T1000 (cell line): ENCODE measurements at places on chromosomes 16 and 17.

DNA sequence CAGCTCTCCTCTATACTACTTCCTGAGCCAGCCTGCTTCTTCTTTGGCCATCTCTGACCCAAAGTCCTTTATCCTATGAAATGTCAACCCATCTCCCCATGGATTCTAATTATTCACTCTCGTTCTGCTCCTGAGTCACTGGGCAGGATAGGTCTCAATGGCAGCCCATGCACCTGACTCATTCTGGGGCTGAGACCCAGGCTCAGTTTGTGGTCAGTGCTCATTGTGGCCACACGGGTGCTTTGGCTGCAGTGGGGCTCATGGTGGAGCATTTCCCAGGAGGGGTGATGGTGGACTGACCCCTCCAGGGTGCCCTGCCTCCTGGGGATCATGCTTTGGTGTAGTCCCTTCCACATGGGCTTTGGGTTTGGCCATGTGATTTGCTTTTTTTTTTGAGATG, 154.8 kb upstream of the WSCD1 start:
- no peak for DNase-seq

DNA sequence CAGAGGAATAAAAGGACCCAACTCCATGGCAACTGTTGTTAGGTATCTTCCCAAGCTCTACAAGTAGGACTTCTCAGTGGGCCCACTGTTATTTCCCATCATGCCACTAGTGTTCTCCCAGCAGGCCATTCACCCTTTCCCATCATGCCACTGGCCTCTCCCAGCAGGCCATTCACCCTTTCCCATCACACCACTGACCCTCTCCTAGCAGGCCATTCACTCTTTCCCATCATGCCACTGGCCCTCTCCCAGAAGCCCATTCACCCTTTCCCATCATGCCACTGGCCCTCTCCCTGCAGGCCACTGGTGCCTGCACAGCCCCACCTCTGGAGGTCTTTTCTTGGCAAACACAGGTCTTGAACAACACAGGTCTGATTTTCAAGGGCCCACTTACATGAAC, 36.3 kb downstream of the IFT140 start:
- DNase-seq, result no peak

DNA sequence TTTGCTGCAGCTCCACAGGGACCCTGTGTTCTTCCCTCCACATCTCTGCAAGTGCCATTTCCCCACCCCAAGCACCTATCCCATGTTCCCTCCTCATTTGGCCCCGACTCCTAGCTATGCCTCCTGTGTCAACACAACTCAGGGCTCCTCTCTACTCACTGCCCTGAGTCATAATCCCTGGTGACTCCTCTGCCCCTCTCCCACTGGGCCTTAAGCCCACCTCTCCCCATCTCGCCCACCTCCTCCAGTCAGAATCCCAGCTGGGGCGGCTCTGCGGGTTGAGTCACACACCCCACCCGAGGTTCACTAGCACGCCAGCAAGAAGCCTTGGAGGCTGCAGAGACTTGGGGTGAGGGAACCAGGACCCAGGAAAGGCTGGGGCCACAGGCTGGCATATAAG, 346.2 kb downstream of the FOXL1 start:
- peak; percentile 41 for DNase-seq

- no peak for DNase-seq
Measured at GRCh38 chr17:5139458-5139732, 23.6 kb downstream of the USP6 start.

DNA sequence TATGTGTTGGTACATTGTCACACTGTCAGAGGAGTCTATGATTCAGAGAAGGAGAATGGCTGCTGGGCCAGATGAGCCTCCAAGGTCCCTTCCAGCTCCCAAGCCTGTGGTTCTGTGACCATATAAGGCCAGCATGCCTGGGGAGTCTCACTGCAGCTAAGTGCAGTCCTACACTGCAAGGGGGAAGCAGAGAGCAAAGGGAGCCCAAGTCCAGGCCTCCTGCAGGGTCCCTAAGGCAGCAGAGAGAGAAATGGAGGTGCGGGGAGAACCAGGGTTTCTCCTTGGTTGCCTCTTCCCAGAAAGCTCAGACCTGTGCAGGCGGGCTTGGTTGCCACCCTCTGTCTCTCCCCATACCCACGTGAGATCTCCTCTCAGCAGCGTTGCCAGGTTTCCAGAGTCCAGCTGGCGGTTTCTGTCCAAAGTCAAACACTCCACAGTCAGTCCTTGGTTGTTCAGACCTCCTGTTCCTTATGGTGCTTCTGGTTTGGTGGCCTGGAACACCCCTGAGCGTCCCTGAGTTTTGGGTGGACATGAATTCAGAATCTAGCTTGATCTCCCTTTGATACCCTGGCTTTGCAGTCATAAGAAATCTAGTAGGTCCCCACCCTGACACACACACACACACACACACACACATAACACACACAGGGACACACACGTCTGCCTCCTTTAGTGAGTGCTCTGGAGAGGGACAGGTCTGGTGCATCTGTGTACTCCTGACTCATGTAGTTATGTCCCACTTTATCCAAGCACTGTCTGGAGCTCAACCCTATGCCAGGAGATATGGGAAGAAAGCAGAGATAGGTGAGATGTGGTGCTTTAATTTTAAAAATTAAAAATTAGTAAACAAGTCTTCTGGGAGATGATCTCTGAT, 78.8 kb downstream of the GNAO1 start:
- DNase-seq, result no peak

- DNase-seq, result peak; percentile 25
Measured at GRCh38 chr16:21708533-21709115, 44.9 kb downstream of the OTOA start.

- DNase-seq, result no peak
Measured at GRCh38 chr16:83539736-83540490, 267.9 kb upstream of the HSBP1 start.

GRCh38 chr17:83053021-83053681, 26.3 kb upstream of the METRNL start:
- DNase-seq, result peak; percentile 21

GRCh38 chr17:61233991-61234750, 165.5 kb upstream of the TBX2 start:
- no peak for DNase-seq

- no peak for DNase-seq
Measured at GRCh38 chr16:89358030-89359005, 132.0 kb downstream of the ANKRD11 start.

GRCh38 chr17:30954046-30954830, 16.6 kb upstream of the RNF135 start:
- DNase-seq, result no peak

DNA sequence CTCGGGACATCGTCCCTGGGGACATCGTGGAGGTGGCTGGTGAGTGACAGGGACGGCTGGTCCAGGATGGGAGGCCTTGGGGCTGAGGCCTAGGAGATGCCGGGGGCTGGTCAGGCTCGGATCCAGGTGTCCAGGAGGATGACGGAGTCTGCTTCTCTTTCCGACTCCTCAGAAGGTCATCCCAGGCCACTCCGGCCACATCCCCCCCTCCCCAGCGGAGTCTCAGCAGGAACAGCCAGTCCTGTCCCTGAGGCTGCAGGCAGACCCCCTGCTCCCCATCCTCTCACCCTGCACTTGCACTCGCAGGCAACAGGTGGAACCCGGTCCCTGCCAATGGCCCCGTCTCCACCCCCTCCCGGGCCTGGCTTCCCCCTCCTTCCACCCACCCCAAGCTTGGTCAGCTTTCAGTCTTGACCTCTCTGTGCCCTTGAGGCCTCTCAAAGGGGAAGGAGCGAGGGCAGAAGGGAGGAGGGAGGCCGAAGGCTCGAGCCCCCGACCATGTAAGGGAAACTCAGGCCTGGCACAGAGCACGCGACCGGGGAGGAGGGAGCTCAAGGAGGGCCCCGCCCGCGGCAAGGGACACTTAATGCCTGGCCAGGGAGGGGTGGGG, 4.4 kb downstream of the ATP2A1 start:
- no peak for DNase-seq

DNA sequence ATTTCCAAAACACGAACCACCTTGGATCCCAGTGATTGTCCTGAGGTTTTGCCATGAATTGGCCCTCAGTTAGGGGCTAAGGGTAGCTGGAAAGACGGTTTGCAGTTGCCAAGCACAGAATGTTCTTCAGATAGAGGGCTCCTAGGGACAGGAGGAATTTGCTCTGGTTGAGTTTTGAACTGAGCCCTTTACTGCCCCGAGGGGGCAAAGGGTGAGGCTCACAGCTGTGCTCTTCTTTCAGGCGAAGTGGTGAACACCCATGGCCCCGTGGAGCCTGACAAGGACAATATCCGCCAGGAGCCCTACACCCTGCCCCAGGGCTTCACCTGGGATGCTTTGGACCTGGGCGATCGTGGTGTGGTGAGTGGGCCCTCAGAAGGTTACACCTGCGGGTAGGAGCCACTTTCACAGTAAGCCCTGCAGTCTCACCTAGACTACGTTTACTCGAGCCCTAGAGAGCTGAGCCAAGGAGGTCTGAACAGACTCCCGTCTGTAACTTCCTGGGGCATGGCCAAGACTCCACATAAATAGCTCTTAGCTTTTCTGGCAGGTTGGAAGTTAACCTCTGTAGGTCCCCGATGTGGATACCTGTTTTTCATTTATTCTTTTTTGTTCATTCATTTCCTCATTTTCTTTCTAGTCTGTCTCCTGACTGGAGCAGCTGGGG, 32.5 kb downstream of the NMT1 start:
- no peak for DNase-seq

DNA sequence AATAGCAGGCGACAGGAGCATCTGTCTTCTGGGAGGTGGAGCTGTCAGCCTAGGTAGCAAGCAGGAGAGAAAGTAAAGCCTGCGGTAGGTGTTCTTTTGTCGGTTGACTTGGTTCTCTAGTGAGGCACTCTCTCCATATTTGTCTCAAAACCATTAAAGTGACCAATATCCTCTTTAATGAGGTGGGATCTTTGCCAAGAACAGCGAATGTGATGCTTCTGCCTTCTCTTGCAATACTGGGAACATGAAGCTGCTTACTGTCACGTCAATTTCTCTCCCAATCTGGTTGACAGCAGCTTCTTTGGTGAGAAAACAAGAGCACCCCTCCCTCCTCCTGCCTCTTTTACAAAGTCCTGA, 176.7 kb downstream of the ABCC12 start:
- DNase-seq, result no peak

GRCh38 chr17:64006361-64007088, 8.4 kb downstream of the PRR29 start:
- no peak for DNase-seq

- no peak for DNase-seq
Measured at GRCh38 chr16:47599512-47599911, 138.4 kb downstream of the PHKB start.

GRCh38 chr16:47519996-47520679, 59.0 kb downstream of the PHKB start:
- no peak for DNase-seq

GRCh38 chr16:48136547-48137360, 19.0 kb downstream of the ABCC12 start:
- DNase-seq, result no peak

DNA sequence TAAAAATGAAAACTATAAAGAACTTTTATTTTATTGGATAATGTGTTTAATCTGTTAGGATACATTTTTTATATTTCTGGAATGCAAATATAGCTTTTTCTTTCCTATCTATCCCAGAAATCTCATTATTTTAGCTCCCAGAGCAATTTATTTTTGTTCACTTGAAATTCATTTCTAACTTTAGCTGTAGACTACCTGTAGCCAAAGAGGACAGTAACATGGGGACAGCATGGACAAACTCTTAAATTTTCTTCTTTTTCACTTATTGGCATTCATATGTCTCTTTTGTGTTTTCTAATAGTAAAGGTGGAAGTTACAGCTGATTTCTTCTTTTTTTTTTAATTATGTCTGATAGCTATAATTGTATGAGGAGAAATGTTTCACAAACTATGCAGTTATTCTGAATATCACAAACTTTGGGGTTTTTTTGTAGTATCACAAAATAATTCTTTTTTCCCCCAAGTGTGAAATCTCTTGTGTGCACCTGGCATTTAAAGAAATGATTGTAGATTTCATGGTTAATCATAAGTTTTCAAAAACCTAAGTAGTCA, 55.4 kb downstream of the VMP1 start:
- no peak for DNase-seq

DNA sequence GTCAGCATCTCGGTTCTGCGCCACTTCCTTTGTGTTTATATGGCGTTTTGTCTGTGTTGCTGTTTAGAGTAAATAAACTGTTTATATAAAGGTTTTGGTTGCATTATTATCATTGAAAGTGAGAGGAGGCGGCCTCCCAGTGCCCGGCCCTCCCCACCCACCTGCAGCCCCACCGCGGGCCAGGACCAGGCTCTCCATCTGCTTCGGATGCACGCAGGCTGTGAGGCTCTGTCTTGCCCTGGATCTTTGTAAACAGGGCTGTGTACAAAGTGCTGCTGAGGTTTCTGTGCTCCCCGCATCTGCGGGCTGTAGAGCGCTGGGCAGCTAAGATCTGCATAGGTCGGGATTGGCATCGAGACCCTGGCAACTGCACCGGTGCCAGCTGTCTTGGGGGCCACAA, 8.2 kb upstream of the BAIAP3 start:
- DNase-seq, result no peak

DNA sequence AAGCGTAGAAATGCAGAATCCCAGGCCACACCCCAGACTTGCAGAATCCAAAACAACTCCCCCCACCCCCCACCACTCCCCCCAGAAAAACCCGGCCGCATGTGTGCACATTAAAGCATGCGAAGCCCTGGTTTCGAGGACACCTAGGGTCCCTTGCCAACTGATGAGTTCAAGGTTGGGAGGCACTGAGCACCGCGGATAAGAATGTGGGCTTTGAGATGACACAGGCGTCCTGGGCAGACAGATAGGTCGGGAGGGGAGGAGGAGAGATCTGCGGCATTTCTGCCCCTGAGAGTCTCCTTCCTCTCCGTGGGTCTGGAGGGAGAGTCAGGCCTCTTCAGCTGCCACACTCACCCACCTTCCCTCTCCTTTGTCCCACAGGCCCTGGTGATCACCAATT, 98.3 kb downstream of the ABCC1 start:
- DNase-seq, result no peak

DNA sequence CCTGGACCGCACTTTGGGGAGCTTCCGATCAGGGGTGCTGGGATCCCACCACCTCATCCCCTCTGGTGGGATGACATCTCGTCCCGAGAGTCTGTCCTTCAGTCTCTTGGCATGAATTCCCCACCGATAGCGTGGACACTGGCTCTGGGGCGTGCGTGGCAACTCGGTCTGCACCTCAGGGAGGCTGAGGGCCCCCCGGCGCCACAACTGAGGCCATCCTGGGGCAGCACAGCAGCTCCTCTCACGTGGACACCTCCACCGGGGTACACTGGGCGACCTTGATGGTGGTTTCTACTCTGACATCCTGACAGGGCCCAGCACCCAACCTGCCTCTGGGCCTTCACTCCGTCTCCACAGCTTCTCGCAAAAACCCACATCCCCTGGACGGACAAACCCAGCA, 8.6 kb downstream of the PDIA2 start:
- no peak for DNase-seq

DNA sequence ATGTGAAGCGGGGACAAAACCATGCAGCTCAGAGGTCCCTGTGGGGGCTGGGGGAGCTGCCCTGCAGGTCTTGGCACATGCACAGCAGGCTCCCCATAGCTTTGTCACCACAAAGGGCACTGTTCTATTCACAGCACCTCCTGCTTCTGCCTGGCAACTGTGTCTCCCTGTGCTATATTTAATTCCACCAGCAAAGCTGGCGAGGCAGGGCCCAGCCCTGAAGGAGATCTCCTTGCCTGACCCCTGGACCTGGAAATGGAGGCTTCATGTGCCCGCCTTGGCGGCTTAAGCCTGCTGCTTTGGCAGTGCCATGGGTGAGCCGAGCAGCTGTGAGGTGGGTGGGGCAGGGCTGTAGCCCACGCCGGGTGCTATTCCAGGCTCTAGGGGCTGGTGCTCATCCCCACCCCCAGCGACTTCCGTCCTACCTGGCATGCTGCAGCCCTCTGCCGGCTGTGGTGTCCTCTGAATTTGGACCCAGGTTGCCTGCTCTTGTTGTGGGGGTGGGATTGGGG, 6.8 kb downstream of the LDHD start:
- no peak for DNase-seq

GRCh38 chr16:68902003-68902968, 59.0 kb downstream of the TANGO6 start:
- no peak for DNase-seq
